ENCODE measurements at places on chromosomes 16 and 17.

DNA sequence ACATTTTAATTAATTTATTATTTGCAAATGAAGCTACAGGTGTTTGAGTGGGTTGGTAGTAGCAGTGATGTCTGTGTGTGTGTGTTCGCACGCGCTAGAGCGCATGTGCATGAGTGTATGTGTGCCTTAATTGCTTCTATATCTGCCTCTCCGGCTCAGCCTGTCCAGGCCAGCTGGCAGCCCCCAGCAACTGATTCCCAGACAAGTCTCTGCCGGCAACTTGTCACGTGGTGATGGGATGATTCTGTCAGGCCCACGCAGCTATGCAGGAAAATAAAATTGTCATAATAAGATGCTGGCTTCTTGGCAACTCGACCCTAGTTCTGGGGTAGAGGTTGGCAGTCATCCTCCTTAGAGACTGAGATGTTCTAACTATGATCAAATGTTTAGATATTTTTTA lies 712.8 kb upstream of the SOX9 start:
- H3K27me3 ChIP-seq: peaks cover 8% of the 10 kb centered on the region
- H3K27ac ChIP-seq: no peak overlapping the region
- no peak for DNase-seq
- peaks cover 2% of the 10 kb centered on the region for H3K4me1 ChIP-seq

- H3K4me1 ChIP-seq: no peaks in the 10 kb centered on the region
- DNase-seq: no peak
- peaks cover 4% of the 10 kb centered on the region for H3K36me3 ChIP-seq
- no peak within 1 kb of the TSS for H3K4me3 ChIP-seq
- peaks cover 30% of the 10 kb centered on the region for H3K27me3 ChIP-seq
Observed at GRCh38 chr16:799948-800833, at the start of gene GNG13. GNG13 (minus strand) TSS chr16:800734; CDS start chr16:799077, 1,657 bp downstream.

DNA sequence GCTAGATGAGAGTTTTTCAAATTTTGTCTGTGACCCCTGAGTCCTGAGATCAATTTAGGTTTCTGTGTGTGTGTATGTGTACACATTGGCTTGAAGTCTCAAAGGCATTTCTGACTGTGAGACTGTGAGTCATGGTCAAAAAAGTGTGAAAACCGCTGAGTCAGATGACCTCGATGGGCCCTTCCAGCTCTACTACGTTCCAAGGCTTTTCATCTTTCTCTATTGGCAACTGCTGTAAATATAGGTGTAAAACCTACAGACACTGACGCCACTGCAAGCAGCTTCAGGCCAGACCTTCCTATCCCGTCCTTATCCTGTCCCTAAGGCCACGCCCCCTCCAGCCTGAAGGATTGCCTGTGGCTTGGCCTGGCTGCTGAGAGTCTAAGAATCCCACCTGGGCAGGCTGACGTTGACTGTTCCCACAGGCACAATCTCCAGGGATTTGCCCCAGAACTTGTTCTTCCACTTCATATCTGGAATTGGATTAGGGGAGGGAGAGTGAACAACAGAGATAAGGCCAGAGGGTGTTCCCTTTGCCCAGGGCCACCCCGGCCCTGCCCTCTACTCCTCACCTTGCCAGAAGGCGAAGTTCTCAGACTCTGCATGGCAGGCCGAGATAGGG lies 11.3 kb downstream of the OSBPL7 start:
- no peaks in the 10 kb centered on the region for H3K27me3 ChIP-seq
- peak; percentile 42 for DNase-seq
- peak overlapping the region; percentile 22 for H3K4me3 ChIP-seq
- peak overlapping the region; percentile 94 for H3K27ac ChIP-seq

DNA sequence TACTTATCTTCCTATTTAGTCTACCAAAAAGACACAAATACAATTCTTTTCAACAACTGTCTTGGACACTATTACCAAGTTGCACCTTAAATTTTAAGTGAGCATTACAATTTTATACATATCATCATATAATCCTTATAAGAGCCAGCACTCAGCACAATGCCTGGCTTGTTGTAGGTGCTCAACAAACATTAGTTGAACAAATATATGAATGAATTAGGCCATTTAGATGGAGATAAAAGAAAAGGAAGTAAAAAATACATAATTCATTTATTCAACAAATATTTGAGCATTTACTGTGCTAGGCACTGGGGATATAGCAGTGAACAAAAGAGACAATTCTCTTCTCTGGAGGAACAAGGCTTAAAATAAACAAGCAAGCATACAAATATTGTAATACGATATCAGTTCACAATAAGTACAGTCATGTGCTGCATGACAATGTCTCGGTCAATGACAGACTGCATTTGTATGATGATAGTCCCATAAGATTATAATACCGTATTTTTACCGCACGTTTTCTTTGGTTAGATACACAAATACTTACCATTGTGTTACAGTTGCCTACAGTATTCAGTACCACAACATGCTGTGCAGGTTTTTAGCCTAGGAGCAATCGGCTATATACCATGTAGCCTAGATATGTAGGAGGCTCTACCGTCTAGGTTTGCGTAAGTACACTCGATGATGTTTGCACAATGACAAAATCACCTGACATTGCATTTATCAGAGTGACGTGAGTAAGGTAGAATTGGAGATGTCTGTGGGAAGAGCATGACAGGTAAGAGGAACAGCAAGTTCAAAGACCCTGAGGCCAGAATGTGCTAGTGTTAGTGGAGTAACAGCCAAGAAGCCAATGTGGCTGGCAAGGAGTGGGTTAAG lies 86.4 kb upstream of the HS3ST2 start:
- H3K27me3 ChIP-seq: peaks cover 17% of the 10 kb centered on the region
- DNase-seq: no peak
- no peak overlapping the region for H3K27ac ChIP-seq
- no peak overlapping the region for H3K4me3 ChIP-seq
- no peaks in the 10 kb centered on the region for H3K36me3 ChIP-seq

DNA sequence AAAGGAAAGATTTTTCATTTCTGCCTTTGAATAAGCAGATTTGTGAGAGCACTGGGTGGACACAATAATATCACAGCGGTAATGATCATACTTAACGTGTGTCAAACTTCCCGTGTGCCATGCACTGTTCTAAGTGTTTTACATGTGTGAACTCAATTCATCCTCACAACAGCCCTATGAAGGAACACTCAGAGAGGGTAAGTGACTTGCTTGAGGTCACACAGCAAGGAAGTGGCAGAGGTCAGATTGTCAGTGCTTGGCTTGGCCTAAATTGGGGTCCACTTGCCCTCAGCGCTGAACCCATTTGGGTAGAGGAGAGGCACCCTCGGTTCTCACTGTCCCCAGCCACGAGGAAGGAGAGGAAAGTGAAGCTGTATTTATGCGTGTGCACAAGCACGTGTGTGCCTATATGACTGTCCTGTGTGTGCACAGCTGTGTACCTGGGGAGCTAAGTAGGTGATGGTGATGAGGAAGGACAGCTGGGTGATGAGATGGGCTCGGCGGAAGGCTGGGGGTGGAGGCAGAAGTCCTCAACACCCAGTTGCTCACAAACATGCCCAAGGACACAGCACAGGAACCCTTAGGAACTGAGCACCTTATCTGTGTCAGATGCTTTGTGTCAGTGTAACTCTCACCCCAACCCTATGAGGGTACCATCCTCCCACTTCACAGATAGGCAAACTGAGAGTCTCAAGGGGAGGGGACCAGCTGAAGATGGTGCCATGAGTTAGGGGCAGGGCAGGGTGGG lies 9.8 kb upstream of the ADGRG3 start:
- no peak overlapping the region for H3K27ac ChIP-seq
- peaks cover 1% of the 10 kb centered on the region for H3K36me3 ChIP-seq
- H3K27me3 ChIP-seq: no peaks in the 10 kb centered on the region
- no peak for DNase-seq

DNA sequence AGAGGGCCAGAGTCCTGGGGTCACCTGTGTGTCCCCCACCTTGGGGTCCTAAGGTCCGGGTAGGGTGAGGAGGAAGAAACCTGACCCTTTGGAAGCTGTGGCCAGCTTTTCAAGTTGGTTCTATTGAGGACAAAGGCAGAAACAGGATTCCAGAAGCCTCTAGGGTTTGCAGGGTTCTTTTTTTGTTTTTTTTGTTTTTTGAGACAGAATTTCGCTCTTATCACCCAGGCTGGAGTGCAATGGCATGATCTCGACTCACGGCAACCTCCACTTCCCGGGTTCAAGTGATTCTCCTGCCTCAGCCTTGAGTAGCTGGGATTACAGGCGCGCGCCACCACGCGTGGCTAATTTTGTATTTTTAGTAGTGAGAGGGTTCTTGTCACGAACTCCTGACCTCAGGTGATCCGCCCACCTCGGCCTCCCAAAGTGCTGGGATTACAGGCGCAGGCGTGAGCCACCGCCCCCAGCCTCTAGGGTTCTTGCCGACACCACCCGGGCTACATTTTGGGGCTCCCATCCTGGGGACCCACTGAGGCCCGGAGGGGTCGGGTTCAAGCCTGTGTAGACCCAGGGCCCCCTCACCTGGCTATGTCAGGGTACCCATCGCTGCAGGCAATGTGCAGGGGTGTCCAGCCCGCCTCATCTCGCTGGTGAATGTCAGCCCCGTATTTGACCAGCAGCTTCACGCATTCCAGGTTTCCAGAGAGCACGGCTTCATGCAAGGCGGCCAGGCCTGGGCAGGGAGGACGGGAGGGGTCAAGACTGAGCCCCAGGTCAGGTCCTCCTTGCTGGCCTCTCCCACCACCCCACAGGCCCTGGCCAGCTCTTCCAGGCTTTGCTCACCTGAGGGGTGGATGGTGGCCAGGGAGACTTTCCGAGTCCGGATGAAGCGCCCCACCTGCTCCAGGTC lies 674 bp downstream of the PPP1R27 start:
- peak overlapping the region; percentile 96 for H3K27ac ChIP-seq
- H3K4me3 ChIP-seq: peak overlapping the region; percentile 80
- H3K27me3 ChIP-seq: no peaks in the 10 kb centered on the region
- no peaks in the 10 kb centered on the region for H3K36me3 ChIP-seq
- DNase-seq: no peak

DNA sequence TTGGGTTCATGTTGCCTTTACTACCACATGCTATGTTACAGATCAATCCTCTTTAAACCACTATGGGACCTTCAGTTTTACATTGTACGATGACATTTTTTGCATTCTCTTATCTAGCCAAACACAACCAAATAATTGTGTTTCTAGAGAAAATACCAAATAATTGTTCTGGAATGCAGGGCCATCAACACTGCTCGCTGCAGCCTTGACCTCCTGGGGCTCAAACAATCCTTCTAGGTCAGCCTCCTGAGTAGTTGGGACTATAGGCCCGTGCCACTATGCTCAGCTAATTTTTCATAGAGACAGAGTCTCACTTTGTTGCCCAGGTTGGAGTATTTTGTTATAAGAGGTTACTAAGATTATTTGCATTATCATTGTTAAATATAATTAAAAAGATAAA lies 237.5 kb upstream of the PMFBP1 start:
- peaks cover 3% of the 10 kb centered on the region for H3K4me1 ChIP-seq
- H3K27me3 ChIP-seq: no peaks in the 10 kb centered on the region
- H3K4me3 ChIP-seq: no peak overlapping the region
- H3K36me3 ChIP-seq: peaks cover 5% of the 10 kb centered on the region
- no peak for DNase-seq

DNA sequence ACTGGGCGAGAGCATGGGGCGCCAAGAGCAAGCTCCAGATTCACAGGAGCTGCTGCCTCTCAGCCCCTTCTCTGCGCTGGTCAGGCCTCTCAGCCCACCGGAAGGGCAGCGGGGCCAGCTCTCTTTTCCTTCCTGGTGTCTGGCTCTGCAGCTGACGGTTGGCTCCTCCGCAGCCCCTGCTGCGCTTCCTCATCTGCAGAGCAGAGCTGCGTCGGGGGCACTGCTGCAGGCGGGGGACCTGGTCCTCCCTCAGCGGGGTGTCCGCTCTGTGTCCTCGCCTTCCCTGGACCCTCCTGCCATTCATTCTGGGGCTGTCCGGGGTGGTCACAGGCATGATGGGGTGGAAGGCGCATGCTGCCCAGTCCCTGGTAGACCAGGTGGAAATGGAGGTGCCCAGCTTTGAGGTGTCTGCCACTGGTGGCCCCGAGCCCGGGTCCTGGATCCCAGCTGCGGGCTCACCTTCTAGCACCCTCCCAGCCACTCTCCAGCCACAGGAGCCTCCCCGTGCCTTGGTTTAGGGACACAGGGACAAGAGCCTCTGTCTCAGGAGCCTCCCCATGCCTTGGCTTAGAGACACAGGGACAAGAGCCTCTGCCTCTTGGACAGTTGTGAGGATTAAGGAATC lies 84.8 kb downstream of the IRF8 start:
- no peak for DNase-seq
- peaks cover 7% of the 10 kb centered on the region for H3K4me1 ChIP-seq
- no peak overlapping the region for H3K4me3 ChIP-seq
- no peaks in the 10 kb centered on the region for H3K36me3 ChIP-seq
- H3K27ac ChIP-seq: no peak overlapping the region

GRCh38 chr16:1320658-1321240 lies 11.3 kb downstream of the UBE2I start:
- DNase-seq: no peak
- no peak overlapping the region for H3K4me3 ChIP-seq
- H3K4me1 ChIP-seq: no peaks in the 10 kb centered on the region
- H3K36me3 ChIP-seq: peaks cover 20% of the 10 kb centered on the region
- H3K27me3 ChIP-seq: no peaks in the 10 kb centered on the region

GRCh38 chr16:73058221-73058615 lies 10.3 kb upstream of the ZFHX3 start:
- H3K27me3 ChIP-seq: peaks cover 36% of the 10 kb centered on the region
- peaks cover 2% of the 10 kb centered on the region for H3K36me3 ChIP-seq
- DNase-seq: peak; percentile 25
- H3K4me3 ChIP-seq: peak overlapping the region; percentile 89
- no peak overlapping the region for H3K27ac ChIP-seq

DNA sequence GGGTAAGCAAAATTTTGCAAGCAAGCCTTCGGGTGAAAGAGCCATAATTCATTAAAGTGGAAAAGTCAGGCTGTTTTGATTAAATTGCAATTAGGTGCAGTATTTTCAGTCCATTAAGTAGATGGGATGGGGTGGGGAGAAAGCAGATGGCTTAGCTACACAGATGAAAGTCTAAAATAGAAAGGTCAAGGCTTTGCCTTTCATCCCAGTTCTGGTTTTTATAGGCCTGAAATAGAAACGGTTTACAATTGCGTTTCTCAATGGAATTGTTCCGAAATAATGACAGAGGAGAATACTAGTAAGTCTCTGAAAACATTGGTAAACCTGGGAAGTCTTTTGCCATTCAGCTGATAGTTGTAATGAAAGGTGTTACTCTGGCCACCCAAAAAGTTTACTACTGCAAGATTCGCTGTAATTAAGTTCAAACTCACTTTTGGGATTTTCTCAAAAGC lies 1.5 kb downstream of the PPM1E start:
- no peak overlapping the region for H3K27ac ChIP-seq
- no peak for DNase-seq
- H3K4me3 ChIP-seq: peak overlapping the region; percentile 89
- peaks cover 51% of the 10 kb centered on the region for H3K27me3 ChIP-seq
- H3K4me1 ChIP-seq: peaks cover 5% of the 10 kb centered on the region

- H3K27ac ChIP-seq: peak overlapping the region; percentile 62
- peaks cover 1% of the 10 kb centered on the region for H3K4me1 ChIP-seq
- H3K4me3 ChIP-seq: no peak overlapping the region
- no peaks in the 10 kb centered on the region for H3K27me3 ChIP-seq
- peaks cover 6% of the 10 kb centered on the region for H3K36me3 ChIP-seq
Observed at GRCh38 chr16:88063211-88063773, 112.1 kb downstream of the BANP start.

DNA sequence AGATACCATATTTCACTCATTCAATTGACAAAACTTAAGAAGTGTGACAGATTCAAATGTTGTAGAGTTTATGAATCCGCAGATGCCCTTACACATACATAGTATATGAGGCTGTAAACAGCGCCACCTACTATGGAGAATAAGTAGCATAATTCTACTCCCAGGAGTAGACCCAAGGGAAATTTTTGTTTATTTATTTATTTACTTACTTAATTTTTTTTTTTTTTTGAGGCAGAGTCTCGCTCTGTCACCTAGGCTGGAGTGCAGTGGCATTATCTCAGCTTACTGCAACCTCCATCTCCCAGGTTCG lies 35.5 kb downstream of the GAN start:
- peaks cover 22% of the 10 kb centered on the region for H3K36me3 ChIP-seq
- H3K27me3 ChIP-seq: no peaks in the 10 kb centered on the region
- DNase-seq: no peak
- H3K27ac ChIP-seq: no peak overlapping the region

Measured in progenitor cell of endocrine pancreas (in vitro differentiated cells).